Dorsolateral prefrontal cortex (tissue), 122 donors: ENCODE measurements at places on chromosomes 1 and 21. TPM values are rescaled to one million over a fixed set of nuclear protein-coding genes. Genes with fewer than 3 reads are reported as not detected.

RPL22 gene
- total RNA-seq, result 153 TPM

XCL1 gene
- total RNA-seq, result not detected

OLFML3 gene
- total RNA-seq, result 4.1 TPM

PPIAL4G gene
- 0.39 TPM for total RNA-seq

GUCA2A gene
- total RNA-seq, result not detected

FMO1 gene
- total RNA-seq, result not detected

FAM163A gene
- total RNA-seq, result 1.4 TPM

BLACAT1 gene
- total RNA-seq, result 1.3 TPM

RFX5 gene
- total RNA-seq, result 51.5 TPM

GJA8 gene
- total RNA-seq, result not detected

RALGPS2 gene
- 17.1 TPM for total RNA-seq

STPG1 gene
- total RNA-seq, result 22.2 TPM

MPL gene
- not detected for total RNA-seq

AMY1B gene
- total RNA-seq, result not detected

CELA3A gene
- total RNA-seq, result not detected
